ENCODE measurements at places on chromosomes 3 and 15.
A peak's percentile ranks its signal among the peaks of the same experiment; 100 is the strongest.

DNA sequence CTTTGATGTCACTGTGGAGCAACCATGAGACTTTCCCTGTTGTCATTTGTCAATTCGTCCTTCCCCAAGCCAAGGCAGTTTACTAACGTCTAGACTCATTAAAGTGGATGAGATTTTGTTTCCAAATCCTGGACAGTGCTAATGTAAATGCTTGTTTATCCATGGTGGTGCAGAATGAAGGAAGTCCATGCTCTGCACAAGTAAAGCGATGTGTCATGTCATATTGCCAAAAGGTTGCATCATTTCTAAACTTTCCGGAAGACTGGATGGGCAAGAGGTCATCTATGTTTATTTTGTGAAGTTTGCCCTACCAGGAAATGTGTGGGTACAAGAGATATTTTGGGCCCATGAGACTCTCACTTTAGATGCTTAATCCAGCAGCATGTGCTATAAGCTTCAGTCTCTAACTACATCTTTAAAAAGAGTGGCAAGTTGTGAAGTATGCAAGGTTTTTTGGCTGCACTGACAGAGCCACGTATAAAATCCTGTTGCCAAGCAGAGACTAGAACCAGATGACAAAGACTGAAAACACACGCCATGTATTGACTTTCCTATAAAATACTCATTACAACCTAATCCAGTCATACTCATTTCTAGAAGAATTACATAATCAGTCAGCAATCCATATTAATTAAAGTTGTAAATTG is 72.1 kb upstream of the FNDC3B start:
- no peaks in the 10 kb centered on the region for H3K4me1 ChIP-seq
- H3K27ac ChIP-seq, result peak overlapping the region; percentile 25
- DNase-seq, result no peak
- H3K4me3 ChIP-seq, result no peak overlapping the region
- no peaks in the 10 kb centered on the region for H3K36me3 ChIP-seq
- no peaks in the 10 kb centered on the region for H3K27me3 ChIP-seq

GRCh38 chr3:123757281-123757940 is 126.7 kb downstream of the MYLK start:
- H3K27ac ChIP-seq, result no peak overlapping the region
- H3K36me3 ChIP-seq, result no peaks in the 10 kb centered on the region
- DNase-seq, result no peak
- no peaks in the 10 kb centered on the region for H3K27me3 ChIP-seq
- no peaks in the 10 kb centered on the region for H3K4me1 ChIP-seq
- no peak overlapping the region for H3K4me3 ChIP-seq

DNA sequence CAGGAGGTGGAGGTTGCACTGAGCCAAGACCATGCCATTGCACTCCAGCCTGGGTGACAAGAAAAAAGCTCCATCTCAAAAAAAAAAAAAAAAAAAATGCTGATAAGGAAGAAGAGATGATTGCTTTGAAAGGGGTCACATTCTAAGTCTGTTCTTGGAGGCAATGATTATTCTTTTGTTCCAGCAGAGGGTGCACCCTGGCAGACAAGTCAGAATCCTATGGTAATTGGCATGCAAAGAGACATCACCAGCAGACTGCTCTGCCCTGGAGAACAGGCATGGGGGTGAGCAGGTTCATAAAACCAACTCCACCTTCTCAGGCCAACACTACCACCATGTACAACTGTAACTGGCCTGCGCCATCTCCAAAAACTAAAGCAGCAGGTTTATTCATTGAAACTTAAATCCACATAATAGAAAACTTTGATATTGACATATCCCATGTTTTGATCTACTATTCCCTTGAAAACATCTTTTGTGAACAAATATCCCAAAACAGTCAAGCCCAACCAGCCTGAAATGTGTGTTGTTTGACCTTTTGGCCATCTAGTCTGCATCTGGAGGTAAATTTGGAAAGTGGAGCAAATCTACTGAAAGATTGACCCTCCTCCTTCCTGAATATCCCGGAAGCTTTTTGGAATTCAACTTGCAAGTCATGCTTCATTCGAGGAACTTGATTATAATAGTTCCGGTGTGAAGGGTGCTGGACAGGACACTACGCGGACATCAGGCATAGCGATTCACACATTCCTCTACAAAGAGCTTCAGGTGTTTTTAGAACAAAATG is 100.3 kb downstream of the MECOM start:
- H3K27ac ChIP-seq, result no peak overlapping the region
- H3K4me1 ChIP-seq, result no peaks in the 10 kb centered on the region
- no peaks in the 10 kb centered on the region for H3K36me3 ChIP-seq
- H3K27me3 ChIP-seq, result no peaks in the 10 kb centered on the region

GRCh38 chr3:127206611-127207516 is 13.9 kb downstream of the PRR23E start:
- DNase-seq, result no peak
- H3K27me3 ChIP-seq, result no peaks in the 10 kb centered on the region
- H3K4me3 ChIP-seq, result no peak overlapping the region
- H3K36me3 ChIP-seq, result no peaks in the 10 kb centered on the region
- no peak overlapping the region for H3K27ac ChIP-seq

DNA sequence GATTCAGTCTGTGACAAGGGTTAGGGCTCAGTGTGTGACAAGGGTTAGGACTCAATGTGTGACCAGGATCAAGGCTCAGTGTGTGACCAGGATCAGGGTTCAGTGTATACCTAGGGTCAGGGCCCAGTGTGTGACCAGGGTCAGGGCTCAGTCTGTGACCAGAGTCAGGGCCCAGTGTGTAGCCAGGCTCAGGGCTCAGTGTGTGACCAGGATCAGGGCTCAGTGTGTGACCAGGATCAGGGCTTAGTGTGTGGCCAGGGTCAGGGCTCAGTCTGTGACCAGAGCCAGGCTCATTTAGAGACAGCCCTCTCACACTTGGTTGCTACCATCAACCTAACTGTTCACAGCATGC is 24.2 kb downstream of the LOXL1 start:
- H3K4me3 ChIP-seq, result no peak overlapping the region
- no peak for DNase-seq
- H3K4me1 ChIP-seq, result no peaks in the 10 kb centered on the region
- no peaks in the 10 kb centered on the region for H3K27me3 ChIP-seq
- H3K27ac ChIP-seq, result no peak overlapping the region

- no peak overlapping the region for H3K27ac ChIP-seq
- H3K27me3 ChIP-seq, result no peaks in the 10 kb centered on the region
- H3K4me3 ChIP-seq, result no peak overlapping the region
- no peaks in the 10 kb centered on the region for H3K36me3 ChIP-seq
Measured at GRCh38 chr3:15470261-15470660, 42.9 kb downstream of the EAF1 start.

DNA sequence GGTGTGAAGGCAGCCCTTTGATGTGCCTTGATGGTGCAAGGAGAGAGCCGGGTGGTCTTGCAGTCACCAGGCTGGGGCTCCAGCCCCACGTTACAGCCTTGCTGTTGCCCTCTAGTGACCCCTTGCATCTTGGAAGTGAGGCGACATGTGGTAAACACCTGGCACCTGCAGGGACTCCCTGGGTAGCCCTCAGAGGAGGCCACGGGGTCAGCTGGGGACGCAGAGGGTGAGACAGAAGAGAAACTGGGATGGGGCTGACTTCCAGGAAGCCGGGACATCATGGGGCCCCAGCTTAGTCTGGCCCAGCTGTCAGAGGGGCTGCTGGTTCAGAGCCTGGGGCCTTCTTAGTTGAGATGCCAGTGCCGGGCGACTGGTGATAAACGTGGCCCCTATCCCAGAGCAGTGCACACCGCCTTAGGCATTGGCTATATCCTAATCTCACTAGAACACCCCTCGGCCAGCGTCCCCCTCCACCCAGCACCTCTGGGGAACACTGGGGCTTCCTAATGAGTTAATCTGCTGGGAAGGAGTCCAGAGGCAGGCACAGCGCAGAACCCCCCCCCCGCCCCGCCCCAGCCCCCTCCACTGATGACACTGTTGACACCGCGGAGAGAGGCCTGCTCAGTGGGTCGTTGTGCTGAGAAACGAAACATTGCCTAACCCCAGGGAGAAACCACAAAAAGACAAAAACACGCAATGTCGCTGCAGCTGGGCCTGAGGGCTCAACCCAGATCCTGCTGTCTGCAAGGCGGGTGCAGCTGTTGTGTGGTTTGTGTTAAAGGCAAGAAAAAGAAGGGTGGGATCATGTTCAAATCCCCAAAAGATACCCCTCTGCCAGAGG is 60.5 kb upstream of the KLF13 start:
- H3K4me3 ChIP-seq, result peak overlapping the region; percentile 46
- H3K27me3 ChIP-seq, result no peaks in the 10 kb centered on the region
- peak overlapping the region; percentile 46 for H3K27ac ChIP-seq
- DNase-seq, result peak; percentile 36

- no peaks in the 10 kb centered on the region for H3K36me3 ChIP-seq
- no peak overlapping the region for H3K4me3 ChIP-seq
- no peaks in the 10 kb centered on the region for H3K4me1 ChIP-seq
- H3K27ac ChIP-seq, result no peak overlapping the region
- no peaks in the 10 kb centered on the region for H3K27me3 ChIP-seq
- no peak for DNase-seq
Measured at GRCh38 chr3:180325958-180326357, 276.0 kb upstream of the TTC14 start.
